ENCODE measurements at places on chromosomes 6 and 20.

DNA sequence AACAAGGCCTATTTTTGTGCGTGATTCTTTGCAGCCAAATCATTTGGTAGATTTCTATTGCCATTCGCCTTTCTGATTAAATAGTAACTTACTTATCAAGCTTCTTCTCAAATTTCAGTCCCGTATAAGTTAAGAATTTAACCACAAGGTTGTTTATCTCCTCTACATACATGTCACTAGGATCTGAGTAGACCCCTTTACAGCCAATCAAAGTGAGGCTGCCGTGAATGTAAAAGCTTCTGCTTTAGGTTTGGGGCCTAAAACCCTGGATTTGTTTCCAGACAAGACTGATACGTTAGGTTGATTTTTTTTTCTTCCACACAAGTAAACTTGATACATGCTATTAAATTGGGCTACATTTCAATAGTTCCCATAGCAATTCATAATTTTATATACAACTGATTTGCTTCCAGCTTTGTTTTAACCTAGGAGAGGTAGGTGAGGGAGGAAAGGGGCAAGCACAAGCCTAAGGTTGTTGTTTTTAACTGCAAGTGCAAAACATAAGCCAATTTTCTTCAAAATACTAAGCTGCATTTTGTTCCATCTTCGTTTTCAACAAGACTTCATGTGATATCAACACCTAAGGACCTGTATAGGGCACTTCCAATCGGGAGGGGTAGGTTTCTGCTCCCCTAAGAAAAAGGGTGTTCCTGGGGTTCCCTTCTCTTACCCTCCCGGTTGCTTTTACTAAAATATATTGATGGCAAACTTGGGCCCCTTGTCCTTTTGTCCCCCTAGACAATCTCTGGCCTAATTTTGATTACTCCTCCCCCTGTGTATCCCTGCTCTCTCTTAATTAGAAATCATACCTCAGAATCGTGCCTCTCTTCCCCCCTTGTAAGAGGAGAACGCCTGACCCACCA lies 1.7 kb downstream of the RANBP9 start:
- DNase-seq = no peak

- DNase-seq = no peak
These were observed 6.1 kb upstream of the NSFL1C start for GRCh38 chr20:1472556-1473245.

DNA sequence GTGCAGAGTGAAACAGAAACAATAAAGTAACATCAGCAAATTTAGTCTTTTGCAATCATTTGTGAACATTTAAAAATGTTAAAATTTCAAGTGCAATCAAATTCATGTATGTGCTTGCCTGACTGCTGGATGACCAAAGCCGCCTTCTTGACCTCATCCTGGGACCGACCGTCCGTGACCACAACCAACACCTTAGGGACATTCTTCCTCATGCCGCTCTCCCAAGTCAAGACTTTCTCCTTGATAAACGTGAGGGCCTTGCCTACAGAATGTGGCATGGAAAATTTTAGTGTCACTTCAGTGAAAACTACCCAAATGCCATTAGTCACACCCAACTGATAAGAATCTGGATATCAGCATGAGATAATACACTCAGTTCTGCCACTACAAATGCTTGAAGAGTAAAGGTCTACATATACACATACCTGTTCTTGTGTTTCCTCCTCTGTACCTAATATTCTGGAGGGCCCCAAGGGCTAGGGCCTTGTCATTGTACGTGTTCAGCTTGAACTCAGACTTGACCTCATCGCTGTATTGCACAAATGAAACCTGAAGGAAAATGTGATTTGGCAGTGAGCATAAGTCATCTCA lies 86.8 kb downstream of the COL12A1 start:
- no peak for DNase-seq

DNA sequence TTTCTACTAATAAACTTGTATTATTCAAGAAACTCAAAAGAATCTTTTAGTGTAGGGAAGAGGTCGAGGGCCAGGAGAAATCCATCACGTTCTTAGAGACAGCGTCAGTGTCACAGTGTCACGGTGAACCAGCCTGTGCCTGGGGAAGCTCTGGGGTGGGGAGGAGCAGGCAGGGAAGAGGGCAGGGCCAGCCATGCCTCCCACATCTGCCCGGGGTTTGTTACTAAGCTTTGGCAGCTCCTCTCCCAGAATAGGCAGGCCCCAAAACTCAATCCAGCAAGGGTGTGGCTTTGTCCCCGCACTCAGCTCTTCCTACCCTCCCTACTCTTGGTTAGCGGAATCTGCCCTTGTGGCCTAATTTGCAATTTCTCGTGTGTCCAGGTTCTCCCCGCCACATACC lies 72.9 kb downstream of the TCP11 start:
- DNase-seq = no peak

GRCh38 chr20:24370249-24370648 lies 99.2 kb upstream of the SYNDIG1 start:
- no peak for DNase-seq

DNA sequence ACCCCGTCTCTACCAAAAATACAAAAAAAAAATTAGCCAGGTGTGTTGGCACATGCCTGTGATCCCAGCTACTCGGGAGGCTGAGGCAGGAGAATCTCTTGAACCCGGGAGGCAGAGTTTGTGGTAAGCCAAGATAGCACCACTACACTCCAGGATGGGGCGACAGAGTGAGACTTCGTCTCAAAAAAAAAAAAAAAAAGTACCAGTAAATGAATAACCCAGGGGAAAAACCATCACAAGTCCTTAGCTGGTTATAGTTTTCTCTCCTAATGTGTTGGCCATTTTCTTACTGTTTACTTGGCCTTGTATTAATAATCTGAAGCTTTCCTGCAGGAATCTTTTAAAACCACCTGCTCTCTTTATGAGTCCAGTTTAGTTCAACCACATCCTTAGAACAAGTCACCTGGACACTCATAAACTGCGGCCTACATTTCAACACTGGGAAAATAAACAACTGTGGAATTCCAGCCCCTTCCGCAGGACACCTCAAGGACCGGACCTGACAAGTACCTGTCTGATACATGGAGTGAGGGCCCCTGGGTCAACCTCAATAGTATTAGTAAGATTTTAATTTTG lies 102.6 kb downstream of the ATP9A start:
- DNase-seq = no peak

DNA sequence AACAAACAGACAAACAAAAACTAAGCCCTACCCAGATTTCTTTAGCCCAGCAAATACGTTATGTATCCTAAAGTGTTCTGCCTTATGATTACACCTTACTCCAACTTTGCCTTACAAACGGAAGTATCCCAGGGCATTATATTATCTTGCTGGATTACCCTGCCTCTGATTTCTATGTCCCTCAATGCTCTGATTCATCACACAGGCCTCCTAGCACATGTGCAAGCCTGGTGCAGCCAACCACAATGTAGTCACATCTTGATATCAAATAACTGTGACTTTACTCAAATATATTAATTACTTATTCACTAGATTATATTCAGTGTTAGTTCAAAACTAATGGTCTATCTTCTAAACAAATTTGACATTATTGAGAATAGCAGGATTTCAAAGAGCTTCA lies 598.6 kb downstream of the TBC1D32 start:
- DNase-seq = no peak

DNA sequence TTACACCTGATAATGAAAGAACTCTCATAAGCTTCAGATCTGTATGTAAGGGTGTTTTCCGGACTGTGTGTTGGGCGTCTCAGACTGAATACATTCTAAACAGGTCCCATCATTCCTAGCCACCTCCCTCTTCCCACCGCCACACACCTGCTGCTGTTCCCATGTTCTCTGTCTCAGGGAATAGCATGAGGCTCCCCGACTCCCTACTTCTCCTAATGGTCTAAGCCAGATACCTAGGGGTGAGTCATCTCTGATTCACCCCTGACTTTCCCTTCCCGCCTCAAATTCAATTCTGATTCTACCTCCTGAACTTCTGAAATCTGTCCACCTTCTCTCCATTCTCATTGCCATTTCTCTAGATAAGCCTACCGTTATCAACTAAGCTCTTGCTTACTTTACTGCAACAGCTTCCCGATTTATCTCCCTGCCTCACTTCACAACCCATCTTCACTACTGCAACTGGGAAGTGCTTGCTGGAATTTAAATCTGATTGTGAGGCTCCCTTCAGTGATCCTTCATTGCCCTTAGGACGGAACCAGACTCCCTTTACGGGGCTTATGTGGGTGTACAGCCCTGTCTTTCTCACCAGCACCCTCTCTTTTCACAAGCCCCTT lies 1.6 kb downstream of the TMEM14A start:
- no peak for DNase-seq

GRCh38 chr6:4270001-4270400 lies 134.6 kb upstream of the ECI2 start:
- DNase-seq = no peak

DNA sequence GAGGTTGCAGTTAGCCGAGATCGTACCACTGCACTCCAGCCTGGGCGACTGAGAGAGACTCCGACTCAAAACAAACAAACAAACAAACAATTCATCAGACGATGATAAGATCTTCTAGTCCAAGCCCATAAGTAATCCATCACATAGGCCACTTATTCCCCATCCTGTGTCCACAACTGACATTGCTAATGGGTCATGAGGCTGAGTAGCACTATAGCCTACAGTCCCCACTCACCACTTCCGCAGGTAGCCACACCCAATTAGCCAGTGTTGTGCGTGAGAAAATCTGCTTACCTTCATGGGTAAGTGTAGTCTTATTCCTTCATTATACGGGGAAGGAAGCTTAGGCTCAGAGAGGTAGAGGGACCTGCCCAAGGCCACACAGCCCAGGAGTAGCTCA lies 13.1 kb downstream of the JPH2 start:
- no peak for DNase-seq

- DNase-seq = peak; percentile 13
These were observed 41.5 kb downstream of the SH3BGRL2 start for GRCh38 chr6:79672631-79673111.

- no peak for DNase-seq
These were observed 142.6 kb upstream of the HMGN3 start for GRCh38 chr6:79377047-79377446.

DNA sequence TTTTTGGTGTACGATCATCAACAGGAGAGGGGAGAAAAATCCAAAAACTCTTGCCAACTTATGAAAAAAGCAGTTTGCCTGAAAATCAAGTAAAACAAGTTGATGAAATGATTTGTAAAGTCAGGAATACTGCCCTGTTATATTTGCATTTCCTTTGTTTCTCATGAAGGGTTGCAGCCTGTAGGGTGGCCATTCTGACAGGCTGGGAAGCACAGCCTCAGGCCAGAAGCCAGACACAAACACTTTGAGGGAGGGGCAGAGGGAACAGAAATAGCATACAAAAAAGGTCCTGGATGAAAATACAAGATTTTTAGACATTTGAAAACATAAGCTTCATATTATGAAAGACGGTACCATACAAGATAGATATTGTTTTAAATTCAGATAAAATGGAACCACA lies 109.8 kb downstream of the DTNBP1 start:
- no peak for DNase-seq

- DNase-seq = no peak
These were observed 275.0 kb downstream of the CENPW start for GRCh38 chr6:126614642-126615504.

GRCh38 chr6:167768471-167769215 lies 58.1 kb upstream of the AFDN start:
- no peak for DNase-seq

- DNase-seq = no peak
These were observed 52.0 kb downstream of the ECT2L start for GRCh38 chr6:138847884-138848283.

DNA sequence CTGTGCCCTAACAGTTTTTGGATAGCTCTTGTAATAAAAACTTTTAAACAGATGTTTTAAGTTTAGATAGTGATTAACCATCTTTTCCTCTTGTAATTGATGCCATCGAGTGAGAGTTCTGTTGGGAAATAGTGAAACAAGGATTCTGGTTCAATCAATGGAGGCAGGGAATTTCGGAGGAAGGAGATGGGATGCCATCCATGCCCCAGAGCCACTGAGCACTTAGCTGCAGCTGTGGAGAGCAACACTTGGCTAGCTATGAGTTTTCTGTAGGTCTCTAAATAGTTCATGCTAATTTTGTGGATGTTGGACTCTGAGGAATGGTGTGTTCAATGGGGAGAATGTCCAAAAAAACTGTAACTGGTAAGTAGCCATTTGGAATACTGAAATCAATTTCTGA lies 16.7 kb downstream of the CBFA2T2 start:
- DNase-seq = no peak

- no peak for DNase-seq
These were observed 138.1 kb downstream of the SOBP start for GRCh38 chr6:107627969-107628368.

GRCh38 chr6:36329798-36330291 lies 6.8 kb downstream of the BNIP5 start:
- no peak for DNase-seq

DNA sequence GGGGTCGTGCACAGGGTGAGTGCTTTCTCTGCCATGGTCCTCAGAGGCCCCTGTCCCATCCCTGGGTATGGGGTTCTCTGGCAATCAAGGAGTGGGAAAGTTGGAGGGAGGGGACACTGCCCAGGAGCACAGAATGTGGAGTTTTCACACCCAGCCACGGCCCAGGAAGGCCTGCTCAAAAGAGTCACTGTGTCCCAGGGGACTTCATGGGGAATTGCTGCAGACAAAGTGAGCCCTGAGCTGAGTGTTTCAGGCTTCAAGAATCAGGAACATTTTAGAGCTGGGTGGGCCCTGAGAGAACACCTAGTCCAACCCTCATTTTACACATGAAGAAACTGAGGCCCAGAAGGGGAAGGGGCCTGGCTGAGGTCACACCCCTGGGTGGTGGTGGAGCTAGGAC lies 5.7 kb downstream of the MAPK13 start:
- no peak for DNase-seq

DNA sequence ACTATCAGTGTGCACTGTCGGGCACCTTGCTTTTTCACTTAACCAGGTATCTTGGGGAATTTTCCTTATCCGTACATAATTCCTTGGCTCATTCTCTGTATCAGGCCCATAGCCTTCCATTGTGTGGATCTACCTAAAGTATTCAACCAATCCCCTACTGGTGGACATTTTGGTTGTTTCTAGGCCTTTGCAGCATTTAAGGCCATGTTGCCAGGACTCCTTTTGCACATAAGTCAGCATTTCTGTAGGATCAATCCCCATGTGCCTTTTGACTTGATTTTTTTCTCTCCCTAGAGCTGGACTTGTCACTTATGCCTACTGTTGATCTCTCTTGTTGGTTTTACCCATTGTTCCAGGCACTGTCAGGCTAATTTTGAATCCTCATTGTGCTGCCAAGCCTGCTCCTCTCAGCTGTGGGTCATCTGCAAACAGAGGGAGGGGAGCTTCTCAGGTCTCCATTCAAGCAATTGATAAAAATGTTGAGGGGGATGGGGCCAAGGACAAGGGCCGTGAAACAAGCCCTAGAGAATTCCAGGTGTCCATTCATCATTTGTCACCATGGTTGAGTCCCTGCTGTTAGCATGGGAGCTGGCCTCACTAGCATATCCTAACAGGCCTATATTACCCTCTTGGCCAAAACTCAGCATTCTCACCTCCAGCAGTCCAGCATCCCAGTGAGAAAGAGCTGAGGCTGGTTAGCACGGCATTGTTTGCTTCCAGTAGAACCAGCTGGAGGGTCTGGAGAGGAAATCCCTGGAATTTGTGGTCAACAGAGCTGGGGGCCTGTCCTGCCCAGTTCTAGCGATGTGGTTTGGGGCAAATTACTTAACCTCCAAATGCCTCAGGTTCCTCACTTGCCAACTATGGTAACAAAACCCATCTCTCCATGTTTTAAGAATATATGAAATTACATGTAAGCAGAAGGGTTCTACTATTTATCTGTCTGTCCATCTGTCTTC lies 178.4 kb downstream of the MRPL14 start:
- no peak for DNase-seq

GRCh38 chr6:139344186-139344963 lies 30.1 kb downstream of the CITED2 start:
- DNase-seq = no peak

GRCh38 chr6:101818051-101818450 lies 424.5 kb downstream of the GRIK2 start:
- DNase-seq = no peak

Data from NCI-H460 (cell line).